ENCODE measurements at places on chromosomes 4 and X. TPM values are rescaled to one million over a fixed set of nuclear protein-coding genes. Genes with fewer than 3 reads are reported as not detected.

- DNase-seq: peak; percentile 55
These were observed at the start of gene ARHGAP24 for GRCh38 chr4:85474818-85475630. ARHGAP24 (plus strand) TSS chr4:85475150.

DNA sequence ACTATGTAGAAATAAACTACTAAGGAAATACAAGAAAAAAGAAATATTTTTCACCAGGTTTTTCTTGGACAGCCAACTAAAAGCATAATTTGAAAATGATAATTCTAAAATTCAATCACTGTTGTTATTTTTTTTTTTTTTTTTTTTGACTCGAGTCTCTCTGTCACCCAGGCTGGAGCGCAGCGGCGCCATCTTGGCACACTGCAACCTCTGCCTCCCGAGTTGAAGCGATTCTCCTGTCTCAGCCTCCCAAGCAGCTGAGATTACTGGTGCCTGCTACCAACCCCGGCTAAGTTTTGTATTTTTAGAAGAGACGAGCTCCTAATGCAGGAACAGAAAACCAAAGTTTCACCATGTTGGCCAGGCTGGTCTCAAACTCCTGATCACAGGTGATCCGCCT is 122.3 kb upstream of the UGT8 start:
- no peak for DNase-seq

GRCh38 chr4:931194-931959 is 739 bp downstream of the GAK start:
- no peak for DNase-seq

GRCh38 chr4:32830160-32830559 is 2110.0 kb downstream of the PCDH7 start:
- DNase-seq: no peak

DNA sequence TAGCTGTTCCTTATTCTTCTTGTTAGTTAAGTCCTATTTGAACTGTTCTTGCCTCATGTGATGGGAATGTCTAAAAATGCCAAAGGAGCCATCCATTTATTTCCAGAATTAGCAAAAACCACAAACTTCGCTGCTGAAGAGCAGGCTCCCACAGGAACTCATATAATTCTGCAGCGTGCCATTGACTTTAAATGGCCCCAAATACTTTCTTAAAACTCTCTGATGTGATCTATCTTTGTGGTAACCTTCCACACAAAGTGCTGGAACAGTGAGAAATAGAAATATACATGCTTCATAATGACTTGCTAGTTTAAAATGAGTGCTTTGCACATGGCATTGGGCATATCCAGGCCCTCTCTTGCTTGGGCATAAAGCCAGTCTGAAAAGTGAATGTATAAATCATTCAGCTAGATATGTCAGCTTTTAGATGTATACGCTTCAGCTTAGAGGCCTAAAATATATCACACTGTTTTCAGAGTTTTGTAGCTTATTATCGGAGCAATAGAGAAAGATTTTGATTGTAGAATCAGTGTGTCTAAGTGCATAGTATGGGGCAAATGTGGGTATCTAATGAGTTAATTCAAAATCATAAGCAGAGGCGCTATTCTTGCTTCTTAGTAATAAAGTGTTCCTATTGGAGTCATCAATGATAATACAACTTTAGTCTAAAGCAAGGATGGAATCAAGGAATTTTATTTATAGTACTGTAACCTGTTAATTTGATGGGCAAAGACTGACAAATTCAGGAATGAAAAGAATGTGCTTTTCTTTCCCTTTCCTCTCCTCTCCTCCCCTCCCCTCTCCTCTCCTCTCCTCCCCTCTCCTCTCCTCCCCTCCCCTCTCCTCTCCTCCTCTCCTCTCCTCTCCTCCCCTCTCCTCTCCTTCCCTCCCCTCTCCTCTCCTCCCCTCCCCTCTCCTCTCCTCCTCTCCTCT is 392.2 kb upstream of the ZFP42 start:
- DNase-seq: no peak

DNA sequence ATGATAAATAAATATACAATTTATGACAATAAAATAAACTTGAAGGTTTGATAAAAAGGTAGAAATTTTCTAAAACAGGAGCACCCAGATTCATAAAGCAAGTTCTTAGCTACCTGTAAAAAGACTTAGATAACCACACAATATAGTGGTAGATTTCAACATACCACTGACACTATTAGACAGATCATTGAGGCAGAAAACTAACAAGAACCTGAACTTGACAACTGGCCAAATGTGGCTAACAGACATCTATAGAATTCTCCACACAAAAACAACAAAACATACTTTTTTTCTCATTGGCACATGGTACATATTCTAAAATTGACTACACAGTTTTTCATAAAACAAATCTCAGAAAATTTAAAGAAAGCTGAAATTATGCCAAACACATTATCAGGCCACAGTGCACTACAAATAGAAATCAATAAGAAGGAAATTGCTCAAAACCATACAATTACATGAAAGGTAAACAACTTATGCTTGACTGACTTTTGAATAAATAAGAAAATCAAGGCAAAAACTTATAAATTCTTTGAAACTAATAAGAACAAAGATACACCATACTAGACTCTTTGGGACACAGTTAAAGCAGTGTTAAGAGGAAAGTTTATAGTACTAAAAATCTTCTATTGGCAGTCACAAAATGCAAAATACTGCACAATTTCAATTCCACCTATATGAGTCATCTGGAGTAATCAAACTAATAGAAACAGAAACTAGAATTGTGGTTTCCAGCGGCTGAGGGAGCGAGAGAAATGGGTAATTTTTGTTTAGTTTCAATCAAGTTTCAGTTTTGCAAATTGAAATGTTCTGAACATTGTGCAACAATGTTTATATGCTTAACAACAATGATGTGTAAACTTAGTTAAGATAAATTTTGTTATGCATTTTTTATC is 925.6 kb downstream of the SH3BGRL start:
- no peak for DNase-seq

DNA sequence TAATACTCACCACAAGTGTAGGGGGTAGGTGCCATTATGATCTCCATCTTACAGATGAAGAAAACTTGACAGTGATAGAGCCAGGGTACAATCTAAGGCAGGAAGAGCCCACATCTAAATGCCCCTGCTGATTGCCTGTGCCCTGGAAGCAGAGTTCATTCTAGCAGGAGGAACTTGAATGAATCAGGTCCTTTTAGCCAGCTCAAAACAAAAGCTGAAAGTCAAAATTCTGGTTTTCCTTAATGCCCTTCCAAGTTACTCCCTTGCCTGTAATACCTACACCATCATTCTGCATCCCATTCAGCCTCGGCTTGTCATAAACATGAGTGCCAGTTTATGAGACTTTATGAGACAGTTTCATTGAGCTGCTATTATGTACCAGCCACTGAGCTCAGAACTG is 89.6 kb downstream of the SCD5 start:
- DNase-seq: no peak

DNA sequence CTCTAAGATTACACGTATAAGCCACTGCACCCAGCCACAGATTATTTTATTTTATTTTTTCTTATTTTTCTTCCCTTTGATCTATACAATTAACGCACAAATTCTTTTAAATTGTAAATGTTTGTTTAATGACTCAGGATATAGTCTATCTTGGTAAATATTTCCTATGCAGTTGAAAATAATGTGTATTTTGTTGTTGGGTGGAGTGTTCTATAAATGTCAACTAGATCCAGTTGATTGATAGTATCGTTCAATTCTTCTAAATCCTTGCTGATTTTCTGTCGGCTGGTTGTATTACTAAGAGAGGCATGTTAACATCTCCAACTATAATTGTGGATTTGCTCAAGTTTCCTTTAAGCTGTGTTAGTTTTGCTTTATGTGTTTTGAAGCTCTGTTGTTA is 92.0 kb downstream of the TRAPPC11 start:
- DNase-seq: no peak

The TEC gene
- total RNA-seq: 4.3 TPM

The TBX22 gene
- total RNA-seq: not detected

The TECRL gene
- not detected for total RNA-seq

The NEIL3 gene
- total RNA-seq: 25.5 TPM

The ADH7 gene
- total RNA-seq: not detected

The POU4F2 gene
- not detected for total RNA-seq

The IL3RA gene
- total RNA-seq: 0.41 TPM
